ENCODE measurements at places on chromosomes 7 and 10.

- no peak for DNase-seq
These were observed 728.3 kb downstream of the SORCS1 start for GRCh38 chr10:106436123-106436715.

DNA sequence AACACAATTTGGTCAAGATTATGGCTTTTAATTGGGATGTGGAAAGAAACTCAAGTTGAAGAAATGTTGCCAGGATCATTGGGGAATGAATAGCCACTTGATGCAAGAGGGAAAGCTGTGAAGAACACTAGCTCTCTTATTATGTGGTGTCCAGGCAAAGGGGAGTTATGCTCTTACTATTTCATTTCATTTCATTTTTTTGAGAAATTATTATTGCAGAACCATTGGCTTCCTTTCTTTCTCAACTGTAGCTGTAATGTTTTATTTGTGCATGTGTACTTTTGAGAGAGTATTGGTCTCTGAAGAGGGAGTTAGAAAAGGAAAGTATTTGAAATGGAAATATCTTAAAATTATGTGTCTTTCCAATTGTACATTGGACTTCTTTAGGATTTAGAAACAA is 312.6 kb upstream of the BMPER start:
- DNase-seq = no peak

GRCh38 chr7:121796936-121797656 is 75.9 kb upstream of the PTPRZ1 start:
- no peak for DNase-seq

DNA sequence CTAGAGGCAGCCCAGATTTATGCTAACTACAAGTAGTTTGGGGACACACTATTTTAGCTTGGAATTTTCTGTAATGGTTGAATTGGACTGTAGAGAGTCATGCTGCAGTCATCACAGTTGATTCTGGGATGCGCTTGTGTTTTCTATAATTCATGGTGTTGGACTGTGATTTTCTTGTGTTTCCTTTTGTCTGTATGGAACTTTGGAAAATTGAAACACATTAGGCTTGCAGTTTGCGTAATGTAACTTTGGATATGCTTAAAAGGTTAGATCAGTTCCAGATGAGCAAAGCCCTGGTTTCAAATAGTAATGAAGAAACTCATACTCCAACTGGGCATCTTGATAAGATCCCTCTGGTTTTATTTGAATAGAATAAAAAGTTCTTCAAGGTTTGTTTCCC is 502.2 kb downstream of the ARL4A start:
- DNase-seq = no peak

GRCh38 chr7:94655126-94655847 is 646 bp downstream of the SGCE start:
- DNase-seq = no peak

- DNase-seq = no peak
These were observed 113.6 kb upstream of the NFE2L3 start for GRCh38 chr7:26038201-26038990.
